Right ventricle myocardium inferior (tissue), 1 donor: ENCODE measurements at places on chromosomes 6 and 20. TPM values are rescaled to one million over a fixed set of nuclear protein-coding genes. Genes with fewer than 3 reads are reported as not detected.

Gene SIRPB2
- total RNA-seq: 4.0 TPM

Gene PGC
- total RNA-seq: not detected

DNA sequence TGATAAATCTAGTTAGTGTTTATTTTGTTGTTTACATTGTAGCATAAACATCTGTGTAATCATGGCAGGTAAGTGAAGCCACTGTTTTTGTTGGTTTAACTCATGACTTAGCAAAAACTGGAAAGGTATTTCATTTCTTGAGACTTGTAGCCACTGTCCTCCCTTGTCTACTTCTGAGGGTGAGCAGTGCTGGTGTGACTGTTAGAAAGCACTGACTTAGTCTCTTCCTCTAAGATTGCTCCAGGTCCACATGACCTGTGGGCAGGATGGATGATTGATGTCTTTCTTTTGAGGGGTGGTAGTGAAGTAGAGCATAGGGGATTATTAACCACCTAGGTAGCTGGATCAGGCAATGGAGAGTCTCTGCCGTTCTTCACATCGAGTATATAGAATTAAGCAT lies 203.8 kb downstream of the ARID1B start:
- DNase-seq: no peak

GRCh38 chr20:2298701-2299100 lies 2.9 kb downstream of the TGM3 start:
- DNase-seq: no peak

GRCh38 chr6:157642736-157643135 lies 180.3 kb upstream of the SNX9 start:
- no peak for DNase-seq

Gene TULP1
- total RNA-seq: not detected

DNA sequence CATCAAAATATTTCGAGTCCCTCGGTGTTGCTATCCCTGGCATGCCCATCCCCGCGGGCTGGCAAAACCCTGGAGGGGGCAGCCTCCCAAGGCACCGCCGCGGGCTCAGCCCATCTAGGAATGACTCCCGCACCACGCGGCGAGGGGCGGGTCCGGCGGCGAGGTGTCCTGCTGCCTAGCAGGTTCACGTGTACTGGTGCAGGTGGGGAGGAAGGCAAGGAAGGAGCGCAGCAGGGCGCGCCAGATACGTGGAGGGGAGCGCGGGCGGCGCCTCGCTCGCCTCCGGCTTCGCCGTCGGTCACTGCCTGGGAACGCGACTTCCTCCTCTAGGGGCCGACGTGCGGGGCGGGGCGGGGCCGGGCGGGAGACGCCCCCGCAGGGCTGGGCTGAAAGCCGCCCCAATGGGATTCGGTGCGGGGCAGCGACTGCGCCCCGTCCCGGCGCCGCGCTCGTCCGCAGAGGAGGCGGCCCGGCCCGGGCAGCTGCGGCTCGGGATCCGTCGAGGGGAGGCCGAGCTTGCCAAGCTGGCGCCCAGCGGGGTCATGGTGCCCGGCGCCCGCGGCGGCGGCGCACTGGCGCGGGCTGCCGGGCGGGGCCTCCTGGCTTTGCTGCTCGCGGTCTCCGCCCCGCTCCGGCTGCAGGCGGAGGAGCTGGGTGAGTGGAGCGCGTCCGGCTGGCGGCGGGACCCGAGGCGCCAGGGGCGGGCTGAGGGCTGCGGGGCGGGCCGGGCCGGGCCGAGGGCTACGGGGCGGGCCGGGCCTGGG lies at the start of gene DCBLD1:
TSS of gene DCBLD1 (plus strand) at position 435 of the 764 bp plus-strand sequence. CDS start at position 543, 108 bp downstream.
- peak; percentile 90 for DNase-seq

Gene PDE10A
- 15.7 TPM for total RNA-seq

GRCh38 chr6:40352006-40352405 lies 235.2 kb downstream of the LRFN2 start:
- no peak for DNase-seq

DNA sequence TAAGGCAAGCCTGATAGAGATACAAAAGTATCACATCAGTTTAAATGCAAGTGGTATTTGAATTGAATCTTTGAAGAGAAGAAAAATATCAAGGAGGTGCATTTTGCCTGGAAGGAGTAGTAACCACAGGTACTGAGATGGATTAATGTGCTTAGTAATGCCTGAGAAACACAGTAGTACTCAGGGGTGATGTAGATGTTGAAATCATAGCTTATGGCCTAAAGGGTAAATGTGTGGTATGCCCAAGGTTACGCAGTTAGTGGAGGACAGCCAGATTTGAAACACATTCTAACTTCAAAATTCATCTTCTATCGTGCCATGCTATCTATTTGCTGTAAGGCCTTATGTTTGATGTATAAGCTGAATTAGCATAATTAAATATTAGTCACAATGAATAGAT lies 55.9 kb downstream of the STXBP5 start:
- DNase-seq: no peak

- DNase-seq: no peak
Observed at GRCh38 chr6:100228437-100228833, 234.4 kb upstream of the MCHR2 start.

- DNase-seq: no peak
Observed at GRCh38 chr20:58661598-58662473, 10.8 kb downstream of the STX16 start.

- DNase-seq: no peak
Observed at GRCh38 chr6:28978959-28979561, 26.1 kb downstream of the ZNF311 start.

DNA sequence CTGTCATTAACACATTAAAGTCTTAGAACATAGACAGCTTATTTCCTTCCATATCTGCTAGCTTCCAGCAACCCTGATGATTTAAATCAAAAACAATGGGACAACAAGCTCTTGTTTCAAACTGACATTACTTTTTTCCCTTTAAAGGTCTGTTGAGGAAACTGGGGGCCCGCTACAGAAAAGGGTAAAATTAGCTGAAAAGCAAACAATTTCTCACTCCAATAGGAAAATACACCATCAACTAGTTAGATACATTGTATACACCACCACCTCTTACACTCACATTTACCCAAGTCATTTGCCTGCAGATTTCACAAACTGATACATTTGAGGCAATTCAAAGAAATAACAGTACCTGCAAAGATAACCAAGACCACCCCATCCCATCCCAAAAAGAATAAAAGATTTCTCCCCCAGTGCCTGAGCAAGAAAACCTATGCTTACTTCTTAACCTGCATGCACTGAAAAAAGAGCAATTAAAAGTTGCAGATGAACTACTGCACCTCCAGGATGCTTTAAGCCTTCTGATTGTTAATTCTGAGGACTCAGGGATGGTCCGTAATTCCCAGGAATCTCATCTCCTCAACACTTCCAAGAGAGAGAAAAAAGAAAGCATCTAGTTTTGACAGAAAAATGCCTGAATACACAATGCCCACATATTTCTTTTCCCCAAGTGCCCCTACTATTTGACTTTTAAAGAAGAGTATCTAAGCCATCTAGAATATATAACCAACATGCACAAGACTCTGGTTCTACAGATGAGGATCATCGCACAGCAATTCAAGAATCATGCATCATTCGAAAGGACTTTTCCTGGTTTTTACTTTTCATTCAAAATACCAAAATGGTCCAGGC lies 5.6 kb downstream of the ZMYND8 start:
- DNase-seq: no peak

DNA sequence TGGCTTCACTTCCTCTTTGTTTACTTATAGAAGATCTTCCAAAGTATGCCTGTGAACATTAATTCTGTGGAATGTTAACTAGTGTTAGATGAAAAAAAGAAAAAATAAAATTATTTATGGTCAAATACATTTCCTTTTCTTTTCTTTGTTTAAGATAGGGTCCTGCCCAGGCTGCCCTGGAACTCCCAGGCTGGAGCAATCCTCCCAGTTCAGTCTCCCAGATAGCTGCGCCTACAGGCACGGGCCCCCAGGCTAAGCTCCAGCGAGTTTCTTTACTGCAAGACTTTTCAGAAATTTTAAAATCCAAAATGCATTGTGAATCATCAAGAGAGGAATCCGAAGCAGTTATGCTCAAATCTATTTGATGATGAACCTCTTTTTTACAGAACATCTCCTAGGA lies 39.3 kb upstream of the IL20RA start:
- no peak for DNase-seq

GRCh38 chr6:108764580-108764950 lies 83.7 kb upstream of the ARMC2 start:
- no peak for DNase-seq

GRCh38 chr6:113125626-113126025 lies 731.5 kb upstream of the MARCKS start:
- no peak for DNase-seq

Gene AFG1L
- 15.7 TPM for total RNA-seq

DNA sequence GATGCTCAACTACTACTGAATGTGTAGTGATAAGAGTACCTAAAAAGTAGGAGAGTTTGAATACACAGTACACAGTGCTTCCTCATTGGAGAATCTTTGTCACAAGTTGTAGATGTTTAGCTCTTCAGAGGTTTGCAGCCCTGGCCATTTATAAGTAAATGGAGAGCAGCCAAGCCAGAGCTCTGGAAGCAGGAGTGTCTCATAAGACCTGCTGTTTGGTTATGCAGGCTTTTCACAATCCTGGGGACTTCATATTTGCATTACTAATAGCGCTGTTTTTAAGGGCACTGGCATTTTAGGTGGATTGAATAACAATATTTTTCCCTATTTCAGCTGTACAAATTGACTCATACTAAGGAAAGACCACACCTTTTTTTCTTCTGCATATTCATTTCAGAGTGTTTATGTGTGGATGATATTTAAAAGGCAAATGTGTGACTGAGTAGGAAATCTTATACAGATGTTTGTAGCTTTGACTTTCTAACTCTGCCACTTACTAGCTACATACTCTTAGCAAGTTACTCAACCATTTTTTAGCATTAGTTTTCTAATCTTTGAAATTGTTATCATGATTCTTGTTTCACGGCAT lies 730.5 kb upstream of the MAP3K7 start:
- no peak for DNase-seq

GRCh38 chr20:33499355-33499754 lies 9.5 kb downstream of the CBFA2T2 start:
- DNase-seq: no peak

- no peak for DNase-seq
Observed at GRCh38 chr20:48933017-48933766, 11.7 kb downstream of the ARFGEF2 start.

DNA sequence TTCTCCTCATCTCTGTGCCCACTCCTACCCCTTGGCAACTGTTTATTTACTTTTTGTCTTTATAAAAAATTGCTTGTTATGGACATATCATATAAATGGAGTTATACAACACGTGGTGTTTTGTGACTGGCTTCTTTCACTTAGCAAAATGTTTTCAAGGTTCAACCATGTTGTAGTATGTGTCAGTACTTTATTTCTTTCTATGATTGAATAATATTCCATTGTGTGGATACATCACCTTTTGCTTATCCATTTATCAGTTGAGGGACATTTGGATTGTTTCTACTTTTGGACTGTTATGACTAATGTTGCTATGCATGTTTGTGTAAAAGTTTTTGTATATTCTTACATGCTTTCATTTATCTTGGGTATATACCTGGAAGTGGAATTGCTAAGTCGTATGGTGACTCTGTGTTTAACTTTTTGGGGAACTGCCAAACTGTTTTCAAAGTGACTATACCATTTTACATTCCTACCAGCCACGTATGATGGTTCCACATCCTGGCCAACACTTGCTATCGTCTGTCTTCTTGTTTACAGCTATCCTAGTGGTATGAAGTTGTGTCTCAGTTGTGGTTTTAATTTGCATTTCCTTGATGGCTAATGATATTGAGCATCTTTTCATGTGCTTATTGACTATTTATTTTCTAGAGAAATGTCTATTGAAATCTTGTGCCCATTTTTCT lies 84.4 kb downstream of the SLX4IP start:
- DNase-seq: no peak

DNA sequence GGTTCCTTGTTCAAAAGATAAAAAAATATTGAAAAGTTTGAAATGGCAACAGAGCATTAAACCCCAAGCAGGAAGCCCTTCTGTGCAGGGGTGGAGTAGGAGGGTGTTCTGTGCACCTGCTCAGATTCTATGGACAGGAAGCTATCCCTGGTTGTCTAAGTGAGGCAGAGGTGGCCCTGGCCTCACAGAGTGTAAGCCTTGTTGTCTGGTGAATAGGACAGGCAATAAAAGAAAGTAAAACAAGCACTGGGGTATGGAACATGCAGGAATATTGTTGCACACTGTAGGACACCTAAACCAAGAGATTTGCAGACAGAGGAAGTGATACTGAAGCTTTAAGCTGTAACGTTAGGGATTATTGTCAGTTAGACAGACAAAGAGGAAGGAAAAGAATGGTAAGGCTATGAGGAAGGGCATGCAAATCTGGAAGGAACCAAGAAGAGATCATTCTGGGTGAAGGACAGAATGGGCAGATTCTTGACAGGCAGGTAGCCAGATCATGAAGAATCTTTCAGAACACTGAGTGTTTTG lies 66.8 kb downstream of the TBC1D7 start:
- DNase-seq: no peak

DNA sequence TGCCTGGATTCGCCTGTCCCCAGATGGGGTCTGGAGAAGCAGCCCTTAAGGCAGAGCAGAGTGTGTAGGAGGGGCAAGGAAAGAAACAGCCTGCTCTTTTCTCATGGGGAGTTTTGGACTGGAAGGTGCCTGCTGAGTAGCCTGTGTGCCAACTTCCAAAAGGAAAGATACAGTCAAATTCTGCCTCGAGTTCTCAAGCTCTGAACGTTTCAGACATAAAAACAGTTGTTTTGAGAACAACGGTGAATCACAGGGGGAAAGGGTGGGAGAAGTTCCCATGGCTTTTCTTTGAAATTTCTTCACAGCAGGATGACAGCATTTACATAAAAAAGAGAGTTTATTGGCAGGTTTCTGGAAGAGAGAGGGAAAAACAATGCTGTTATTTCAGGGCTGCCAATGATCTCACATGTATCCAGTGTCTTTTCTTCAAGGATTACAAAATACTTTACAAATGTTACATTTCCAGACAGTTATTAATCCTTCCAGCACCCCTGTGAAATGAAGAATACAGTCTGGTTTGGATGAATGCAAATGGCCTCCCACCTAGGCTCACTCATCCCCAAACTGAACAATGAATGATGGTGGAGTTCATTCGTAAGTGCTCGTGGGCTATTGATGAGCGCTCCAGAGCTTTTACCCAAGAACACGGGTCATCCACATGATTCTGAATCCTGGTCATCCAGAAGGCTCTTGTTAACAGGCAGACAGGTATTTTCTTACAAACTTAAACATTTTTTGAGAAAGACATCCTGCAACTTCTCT lies 33.8 kb upstream of the ECI2 start:
- no peak for DNase-seq

DNA sequence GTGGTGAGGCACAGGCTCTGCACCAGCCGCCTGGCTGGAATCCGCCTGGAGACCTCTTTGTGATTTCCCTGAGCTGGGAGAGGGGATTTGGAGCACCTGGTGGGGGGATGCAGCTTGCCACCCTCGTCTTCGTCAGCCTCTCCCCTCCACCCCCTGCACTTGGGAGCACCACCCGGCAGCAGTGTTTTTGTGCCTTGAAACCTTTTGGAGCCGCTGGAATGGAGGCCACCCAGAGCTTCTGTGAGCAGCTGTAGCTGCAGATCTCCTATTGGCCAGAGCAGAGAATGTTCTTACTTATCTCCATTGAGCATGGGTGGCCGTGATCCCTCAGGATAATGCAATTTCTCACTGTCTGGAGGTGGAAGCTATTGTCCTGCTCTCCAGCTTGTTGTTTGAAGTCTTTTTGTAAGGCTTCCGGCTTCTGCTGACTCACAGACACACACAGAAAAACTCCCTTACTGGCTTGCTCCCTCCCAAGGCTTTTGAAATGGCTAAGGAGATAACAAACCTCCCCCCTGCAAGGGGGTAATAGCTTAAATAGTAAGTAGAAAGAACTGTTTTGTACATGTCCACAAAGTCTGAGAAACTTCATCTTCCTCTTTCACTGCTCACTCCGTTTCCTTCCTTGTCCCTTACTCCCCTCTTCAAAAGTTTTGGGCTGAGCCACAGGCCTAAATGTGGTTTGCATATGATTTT lies 271.2 kb downstream of the PRL start:
- DNase-seq: no peak
